ENCODE measurements at places on chromosomes 6 and 20.

DNA sequence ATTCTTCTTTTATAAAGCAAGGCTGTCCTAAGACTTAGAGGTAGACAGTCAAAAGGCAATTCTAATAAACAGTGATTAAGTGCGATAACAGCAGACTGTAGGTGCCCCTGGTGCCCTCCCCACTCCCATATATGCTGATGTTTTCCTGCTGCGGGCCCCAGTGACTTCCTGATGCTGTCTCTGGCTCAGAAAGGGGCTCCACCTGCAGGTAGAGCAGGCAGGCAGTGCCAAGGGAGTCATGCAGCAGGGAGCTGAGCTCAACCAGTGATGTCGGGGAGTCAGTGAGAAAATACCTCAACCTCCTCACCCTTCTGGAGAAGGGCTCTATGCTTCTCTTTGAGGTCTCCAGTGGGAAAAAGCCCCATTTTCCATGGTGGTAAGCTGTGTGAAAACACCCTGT is 126.7 kb upstream of the SSTR4 start:
- no peak for DNase-seq

DNA sequence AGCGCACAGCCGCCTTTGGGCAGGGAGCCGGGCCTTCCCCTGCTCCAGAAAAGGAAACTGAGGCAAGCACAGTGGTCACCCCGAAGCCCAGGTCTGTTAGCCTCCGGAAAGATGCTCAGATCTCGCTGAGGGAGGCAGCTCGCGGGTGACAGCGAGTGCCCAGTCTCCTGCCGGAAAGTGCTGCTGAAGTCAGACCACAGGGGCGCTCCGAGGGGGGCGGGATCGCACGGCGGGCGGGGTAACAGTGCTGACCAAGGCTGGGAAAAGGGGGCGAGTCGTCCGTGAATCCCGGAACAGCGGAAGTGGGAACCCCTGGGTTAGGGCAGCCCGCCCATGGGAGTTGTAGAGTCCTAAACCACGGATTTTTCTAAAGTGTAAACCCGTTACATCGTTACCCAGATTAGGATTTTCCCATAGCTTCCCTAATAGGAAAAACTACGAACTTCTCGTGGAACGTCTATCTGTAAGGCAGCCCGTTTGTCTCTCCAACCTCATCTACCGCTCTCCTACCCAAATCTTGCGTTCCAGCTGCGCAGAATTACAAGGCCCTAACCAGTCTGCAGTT is 504 bp downstream of the VPS16 start:
- DNase-seq: no peak

GRCh38 chr20:49379338-49379737 is 101.5 kb upstream of the ZNFX1 start:
- no peak for DNase-seq

DNA sequence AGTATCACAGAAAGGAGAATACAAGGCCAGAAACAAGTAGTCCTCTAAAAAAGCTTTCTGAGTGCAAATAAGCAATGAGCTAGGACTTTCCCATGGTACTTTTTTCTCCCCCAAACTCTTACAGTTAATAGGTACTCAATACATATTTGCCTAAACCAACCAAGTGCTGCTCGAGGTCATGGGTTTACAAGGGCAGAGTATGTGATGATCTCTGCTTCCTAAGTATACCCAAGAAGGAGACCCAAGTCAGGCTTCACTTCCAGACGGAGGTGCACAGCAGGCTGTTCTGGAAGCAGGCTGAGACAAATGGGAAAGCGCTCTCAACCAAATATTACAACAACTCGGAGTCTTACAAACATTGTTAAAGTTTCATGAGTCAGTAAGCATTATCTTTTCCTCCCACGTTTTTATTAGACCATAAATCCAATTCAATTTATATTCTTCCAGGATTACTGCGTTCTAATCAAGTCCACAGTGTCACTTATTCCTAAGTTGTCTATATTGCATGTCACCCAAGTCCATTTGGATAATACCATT is 8.1 kb downstream of the FYN start:
- DNase-seq: no peak

DNA sequence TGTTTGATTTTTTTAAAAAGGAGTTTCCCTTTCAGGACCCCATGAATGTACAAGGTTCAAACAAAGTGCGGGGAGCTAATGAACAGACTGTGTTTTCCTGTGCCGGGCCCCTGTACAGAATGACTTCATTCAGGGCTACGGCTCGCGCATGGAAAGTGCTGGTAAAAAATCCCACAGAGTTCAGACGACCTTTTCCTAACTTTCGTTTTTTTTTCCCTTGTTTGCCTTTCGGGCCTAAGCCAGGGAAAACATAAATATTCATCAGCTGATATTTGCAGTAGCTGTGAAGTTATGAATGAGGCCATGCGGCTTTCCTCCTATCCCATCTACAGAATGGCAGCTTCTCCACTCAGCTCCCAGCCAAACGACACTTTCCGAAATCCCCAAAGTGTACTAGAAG is 74.0 kb downstream of the HAO1 start:
- DNase-seq: no peak

DNA sequence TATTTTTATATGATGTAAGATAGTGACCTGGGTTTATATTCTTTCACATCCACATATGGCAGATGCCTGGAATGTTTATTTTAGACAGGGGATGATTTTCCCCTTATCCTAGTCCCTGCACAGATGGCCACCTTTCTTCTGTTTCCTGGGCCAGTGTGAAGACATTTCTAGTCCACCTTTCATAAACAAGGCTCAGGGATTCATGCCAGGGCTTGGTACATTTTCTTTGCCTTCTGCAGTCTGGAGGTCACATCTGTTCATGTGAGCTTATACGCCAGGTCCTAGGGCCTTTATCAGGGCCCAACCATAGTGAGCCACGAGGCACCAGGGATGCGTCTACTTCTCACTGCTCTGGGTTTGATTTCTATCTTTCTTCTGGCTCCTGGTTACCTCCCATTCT is 38.0 kb upstream of the ERVFRD-1 start:
- DNase-seq: no peak

- no peak for DNase-seq
Measured at GRCh38 chr20:13984211-13984610, 6.2 kb downstream of the SEL1L2 start.

- no peak for DNase-seq
Measured at GRCh38 chr6:43837507-43837906, 67.5 kb downstream of the VEGFA start.

DNA sequence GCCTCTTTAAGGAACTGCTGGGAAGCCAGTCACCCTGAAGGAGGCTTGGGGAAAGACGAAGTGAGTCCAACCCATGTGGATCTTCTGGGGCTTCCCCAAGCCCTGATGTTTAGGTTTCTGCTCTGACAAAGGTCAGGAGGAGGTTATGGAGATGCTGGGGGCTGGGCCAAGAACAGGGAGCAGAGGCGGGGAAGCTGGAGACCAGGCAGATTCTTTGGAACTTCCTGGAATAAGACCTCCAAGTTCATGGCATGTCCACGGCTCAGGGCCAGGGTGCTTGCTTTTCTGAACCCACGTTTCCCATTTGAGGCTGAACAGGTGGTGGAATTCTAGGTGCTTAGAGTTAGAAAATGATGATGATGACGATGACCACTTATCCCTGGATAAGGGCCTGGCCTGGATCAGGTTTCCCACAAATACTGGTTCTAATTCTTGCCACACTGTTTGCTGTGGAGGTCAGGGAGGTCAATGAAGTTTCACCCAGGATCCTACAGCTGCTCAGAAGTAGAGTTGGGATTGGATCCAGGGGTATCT is 30.0 kb upstream of the TGM2 start:
- DNase-seq: no peak

GRCh38 chr20:32780749-32781655 is 18.8 kb downstream of the DNMT3B start:
- DNase-seq: no peak

- no peak for DNase-seq
Measured at GRCh38 chr6:157954150-157955117, 27.2 kb upstream of the SYNJ2 start.

GRCh38 chr20:39108746-39109145 is 146.6 kb downstream of the DHX35 start:
- no peak for DNase-seq

- no peak for DNase-seq
Measured at GRCh38 chr6:51960419-51960818, 127.0 kb downstream of the PKHD1 start.

DNA sequence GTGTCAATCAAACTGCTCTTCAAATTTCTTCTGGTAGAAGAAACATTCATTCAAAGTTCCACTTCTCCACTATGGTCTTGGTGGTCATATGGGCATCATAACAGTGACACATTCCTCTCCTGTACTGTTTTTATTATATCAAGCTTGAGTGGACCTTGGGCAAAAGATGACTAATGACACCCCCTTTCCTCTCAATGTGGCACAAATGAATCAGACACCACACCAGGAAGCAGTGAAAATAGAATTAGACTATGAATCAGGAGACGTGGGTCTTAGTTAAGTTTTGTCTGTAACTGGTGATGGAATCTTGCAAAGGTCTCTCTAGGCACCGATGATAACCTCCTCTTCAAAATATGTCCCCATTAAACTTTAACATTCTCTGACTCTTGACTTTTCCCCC is 9.0 kb upstream of the NRSN1 start:
- no peak for DNase-seq

DNA sequence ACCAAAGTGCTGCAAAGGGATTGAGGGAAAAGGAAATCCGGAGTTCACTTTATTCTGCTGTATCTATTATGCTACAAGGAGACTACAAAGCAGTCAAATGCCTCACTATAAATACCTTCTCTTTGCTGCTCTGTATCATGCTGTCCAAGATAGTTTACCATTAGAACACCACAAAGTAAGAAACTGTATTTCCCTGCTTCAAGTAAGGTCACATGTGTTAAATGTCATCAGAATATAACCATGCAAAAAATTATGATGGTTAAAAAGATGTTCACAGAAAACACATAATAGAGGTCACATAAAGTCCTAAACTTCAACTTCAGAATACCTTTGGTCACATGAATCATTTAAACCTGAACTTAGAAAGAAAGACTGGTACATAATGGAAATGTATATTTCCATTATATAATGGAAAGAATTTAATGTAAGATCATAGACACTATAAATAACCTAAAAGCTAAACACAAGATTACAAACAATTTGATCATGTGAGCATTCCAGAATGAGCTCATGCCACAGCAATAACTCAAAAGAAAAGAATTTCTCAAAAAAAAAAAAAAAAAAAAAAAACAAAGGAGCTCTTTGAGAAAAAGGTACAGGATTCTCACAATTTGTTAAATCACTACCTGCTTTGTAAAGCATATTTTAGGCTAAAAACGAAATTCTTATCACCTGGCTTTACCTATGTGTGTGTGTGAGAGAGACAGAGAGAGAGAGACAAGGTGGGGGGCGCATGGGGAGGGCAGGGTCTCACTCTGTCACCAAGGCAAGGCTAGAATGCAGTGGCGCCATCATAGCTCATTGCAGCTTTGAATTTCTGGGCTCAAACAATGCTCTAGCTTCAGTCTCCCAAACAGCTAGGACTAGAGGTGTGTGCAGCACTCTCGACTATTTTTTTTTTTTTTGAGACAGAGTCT is 58.7 kb downstream of the KIF13A start:
- DNase-seq: no peak

- DNase-seq: no peak
Measured at GRCh38 chr6:122790423-122791309, 1.6 kb downstream of the SMPDL3A start.

GRCh38 chr6:71168233-71168765 is 120.3 kb upstream of the OGFRL1 start:
- DNase-seq: no peak

- no peak for DNase-seq
Measured at GRCh38 chr6:44237021-44237812, 9.7 kb upstream of the HSP90AB1 start.

- no peak for DNase-seq
Measured at GRCh38 chr6:55456016-55456415, 123.0 kb downstream of the HMGCLL1 start.

GRCh38 chr20:23640018-23640601 is 2.4 kb upstream of the CST3 start:
- no peak for DNase-seq

- no peak for DNase-seq
Measured at GRCh38 chr20:1144401-1145172, 26.2 kb downstream of the PSMF1 start.

DNA sequence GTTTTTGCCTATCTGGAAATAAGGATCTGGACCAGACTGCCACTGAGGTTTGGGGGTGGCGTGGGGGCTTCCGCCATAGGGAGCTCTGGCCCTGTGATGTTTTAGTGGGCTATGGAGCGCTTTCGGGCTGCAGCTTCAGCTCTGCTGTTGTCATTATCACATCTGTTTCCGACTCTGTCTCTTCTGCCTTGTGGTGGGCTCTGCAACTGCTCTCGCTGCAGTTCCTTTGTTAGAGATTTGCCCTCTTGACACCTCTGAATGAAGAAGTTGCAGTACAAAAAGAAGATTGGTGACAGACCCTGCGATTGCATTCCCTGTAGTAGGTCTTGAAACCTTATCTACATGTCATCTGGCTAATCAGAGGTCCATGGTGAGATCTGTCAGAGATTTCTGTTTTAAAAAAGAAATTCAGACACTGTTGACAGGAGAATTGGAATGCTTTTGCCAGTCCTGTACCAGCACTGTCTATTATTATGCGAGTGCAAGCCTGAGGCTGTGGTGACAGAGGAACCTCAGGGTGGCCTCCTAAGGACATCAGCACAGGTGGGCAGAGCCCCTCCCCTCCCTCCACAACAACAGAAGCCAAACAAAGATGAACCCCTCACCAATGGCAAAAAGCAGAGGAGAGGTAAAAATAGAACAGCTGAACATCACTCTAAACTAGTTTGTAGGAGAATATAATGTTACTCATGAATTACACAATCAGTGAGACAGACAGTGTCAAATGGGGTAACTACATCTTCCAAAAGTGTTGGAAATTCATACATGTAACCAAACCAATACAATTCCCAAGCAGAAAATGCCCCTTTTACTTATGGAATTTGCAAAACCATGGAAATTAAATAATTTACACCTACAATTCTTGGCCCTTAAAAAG is 63.5 kb upstream of the DEFB112 start:
- DNase-seq: no peak

DNA sequence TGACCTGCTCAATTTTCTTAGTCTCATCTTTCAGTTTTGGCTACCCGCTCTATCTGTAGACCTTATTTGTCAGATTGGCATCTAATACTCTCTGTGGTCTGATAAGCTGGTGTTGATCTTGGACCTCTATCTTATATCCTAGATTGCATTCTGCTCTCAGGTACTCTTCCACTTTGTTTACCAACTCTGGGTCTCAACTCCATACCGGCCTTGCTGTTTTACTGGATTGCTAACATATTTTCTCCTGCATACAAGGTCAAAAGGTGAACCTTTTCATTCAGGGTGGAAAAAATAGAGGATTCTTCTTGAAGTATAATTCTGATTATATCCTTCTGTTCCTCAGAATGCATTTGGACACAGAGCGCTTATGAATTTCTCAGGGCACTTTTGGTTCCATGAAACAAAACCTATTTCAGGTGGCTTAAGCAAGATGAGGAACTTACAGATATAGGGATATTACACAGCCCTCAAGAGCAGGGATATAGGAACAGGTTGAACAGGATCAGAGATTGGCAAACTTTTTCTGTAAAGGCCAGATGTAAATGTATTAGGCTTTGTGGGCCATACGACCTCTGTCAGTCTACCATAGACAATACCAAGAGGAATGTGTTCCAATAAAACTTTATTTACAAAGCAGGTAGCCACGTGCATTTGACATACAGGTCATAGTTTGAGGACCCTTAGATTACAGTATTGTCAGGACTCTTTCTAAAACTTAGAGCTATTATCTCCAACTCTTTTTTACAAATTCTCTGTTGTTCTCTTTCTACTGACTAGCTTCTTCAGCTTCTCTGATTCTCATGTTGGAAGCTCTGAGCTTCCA is 2.5 kb upstream of the SH3BGRL2 start:
- DNase-seq: no peak
